ENCODE measurements at places on chromosomes 5 and 9.

GRCh38 chr5:53261245-53261644 is 151.7 kb upstream of the MOCS2 start:
- no peak for DNase-seq

DNA sequence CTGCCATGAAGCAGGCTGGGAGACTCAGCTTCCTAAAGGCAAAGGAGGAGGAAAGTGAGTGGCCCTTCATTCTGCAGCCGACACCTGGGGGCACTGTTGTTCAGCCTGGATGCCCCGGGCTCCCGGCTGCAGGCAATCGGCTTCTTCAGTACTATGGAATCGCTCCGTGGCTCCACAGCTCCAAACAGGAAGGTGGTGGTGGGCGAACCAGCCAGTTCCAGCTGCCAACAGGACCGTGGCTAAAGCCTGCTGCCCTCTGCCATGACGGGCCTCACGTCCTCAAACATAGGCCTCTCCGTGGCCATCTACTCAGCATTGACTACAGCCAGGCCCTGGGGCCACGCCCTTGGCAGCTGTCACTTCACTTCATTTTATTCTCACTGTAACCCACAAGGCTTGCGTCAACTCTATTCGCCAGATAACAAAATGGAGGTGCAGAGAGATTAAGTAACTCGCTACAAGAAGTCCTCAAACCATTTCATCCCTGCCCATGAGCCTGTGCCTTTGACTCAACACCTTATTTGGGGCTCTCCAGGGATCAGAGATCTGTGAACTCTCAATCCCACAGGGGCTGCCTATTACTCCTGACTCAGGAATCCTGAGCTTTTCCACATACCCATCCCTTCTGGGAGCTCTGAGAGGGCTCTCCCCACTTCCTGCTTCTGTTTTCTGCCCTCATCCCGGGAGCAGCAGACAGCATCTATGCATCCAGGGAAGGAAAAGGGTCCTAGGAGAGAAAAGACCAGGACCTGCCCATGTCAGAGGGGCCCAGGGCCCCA is 38.0 kb downstream of the PAX5 start:
- DNase-seq: peak; percentile 33

DNA sequence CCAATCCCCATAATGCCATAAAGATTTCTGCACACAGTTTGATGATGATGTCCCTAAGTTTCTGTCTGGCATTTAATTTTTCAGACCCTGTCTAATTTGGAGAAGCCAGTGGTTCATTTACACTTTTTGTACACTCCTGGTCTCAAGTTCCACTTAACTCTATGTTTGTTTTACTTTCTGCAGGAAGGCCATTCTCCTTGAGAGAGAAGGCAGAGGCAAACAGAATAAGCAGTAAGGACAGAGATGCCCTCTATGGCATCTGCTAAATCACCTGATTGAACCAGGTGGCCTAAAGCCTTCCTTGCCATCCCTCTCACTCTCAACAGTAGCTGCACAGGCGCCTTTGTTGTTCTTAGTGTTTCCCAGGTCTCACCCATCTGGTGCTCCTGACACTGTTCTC is 86.1 kb upstream of the LRRTM2 start:
- DNase-seq: no peak

DNA sequence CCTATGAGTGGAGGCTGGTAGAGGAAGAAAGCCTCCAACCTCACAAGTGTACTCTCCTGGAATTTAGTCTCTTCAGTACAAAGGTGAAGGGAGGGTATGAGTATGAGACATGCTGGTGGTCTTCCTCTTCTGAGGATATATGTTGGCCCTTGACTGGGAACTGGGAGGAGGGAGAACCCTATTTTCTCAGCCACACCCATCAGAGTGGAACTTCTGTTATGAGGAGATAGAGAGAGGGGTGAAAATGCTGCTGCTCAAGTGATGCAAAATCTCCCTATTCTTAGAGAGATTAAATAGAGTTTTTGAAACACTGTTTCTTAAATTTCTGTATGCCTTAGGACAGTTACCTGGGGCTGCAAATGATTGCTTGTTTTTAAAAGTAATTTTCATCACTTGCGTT is 203.4 kb upstream of the PRR16 start:
- DNase-seq: no peak

DNA sequence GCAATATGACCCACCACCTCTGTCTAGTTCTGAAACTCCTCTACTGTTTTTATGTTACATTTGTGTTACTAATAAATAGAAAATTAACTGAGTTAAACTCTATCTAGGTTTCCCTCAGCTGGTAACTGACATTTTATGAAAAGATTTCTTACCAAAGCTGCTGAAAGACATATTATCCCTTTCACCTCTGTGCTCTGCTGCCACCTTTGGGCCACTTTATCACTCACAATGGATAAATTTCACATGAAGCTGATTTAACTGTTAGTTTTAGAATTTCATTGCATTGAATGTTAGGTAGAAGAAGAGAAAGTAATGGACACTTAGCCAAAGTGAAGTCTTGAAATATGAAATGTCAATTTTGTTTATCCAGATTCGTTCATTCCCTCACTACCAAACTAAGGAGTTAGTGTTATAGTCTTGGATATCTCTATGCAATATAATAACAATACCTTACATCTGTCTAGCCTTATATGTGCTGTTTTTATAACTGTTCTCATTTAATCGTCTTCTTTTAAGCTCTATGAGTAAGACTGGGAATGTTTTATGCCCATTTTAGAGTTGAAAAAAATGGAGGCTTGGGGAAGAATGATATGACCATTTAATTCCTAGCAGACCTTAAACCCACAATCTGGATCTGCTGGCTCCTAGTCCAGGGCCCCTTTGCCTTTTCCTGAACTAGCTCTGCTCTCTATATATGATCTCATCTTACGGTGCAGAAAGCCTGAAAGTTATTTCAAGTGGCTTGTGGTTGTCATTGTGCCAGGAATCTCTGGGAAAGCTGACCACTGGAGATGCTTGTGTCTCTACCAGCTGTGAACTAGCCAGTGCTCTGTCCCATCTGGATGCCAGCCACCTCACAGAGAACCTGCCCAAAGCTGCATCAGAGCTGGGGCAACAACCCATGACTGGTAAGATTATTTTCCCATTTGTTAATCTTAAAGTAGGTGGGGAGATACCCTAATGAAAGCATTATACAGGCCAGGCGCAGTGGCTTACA is 97.1 kb downstream of the GOLPH3 start:
- no peak for DNase-seq

DNA sequence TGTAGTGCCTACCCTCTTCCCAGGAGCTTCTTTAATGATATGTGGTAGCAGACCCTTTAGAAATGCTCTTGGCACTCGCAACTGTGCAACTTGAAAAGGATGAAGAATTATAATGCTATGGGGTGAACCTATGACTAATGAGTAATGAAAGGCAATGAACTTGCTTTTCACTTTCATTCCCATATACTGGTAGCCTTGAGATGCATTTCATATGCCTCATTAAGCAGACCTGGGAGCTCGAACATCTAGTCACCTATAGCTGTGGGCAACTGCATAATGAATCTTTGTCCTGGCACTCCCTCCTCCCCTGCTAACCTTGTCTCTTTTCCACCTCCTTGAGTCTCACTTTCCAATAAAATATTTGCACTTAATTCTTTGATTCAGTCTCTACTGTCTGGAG is 605.9 kb upstream of the DAB2 start:
- no peak for DNase-seq

GRCh38 chr9:84207491-84207951 is 133.0 kb downstream of the SLC28A3 start:
- no peak for DNase-seq

GRCh38 chr5:69367697-69368279 is 1.5 kb downstream of the AK6 start:
- DNase-seq: no peak

DNA sequence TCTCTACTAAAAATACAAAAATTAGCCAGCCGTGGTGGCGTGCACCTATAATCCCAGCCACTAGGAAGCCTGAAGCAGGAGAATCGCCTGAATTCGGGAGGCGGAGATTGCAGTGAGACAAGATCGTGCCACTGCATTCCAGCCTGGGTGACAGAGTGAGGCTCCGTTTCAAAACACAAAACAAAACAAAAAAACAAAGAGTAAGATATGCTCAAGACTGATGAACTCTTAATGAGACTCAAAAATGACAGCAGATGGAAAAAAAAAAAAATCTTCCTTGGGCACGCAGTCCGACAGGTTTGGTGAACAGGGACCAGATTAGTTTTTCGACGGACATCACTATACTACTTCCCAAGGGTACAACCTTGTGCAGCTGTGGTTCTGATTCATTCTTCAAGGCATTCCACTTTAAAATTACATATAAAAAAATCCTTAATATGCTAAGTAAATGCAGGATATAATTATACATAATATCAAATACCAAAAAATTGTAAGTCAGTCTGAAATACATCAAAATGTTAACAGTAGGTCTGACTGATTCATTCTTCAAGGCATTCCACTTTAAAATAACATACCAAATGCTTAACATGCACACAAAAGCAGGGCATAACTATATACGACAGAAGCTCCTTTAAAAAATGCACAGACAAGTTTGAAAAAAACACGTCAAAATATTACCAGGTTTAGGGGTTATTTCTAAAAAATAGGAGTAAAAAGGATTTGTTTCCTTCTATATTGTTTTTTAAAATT is 12.3 kb downstream of the PSIP1 start:
- DNase-seq: no peak

- peak; percentile 39 for DNase-seq
These were observed 59.4 kb upstream of the RAPGEF1 start for GRCh38 chr9:131799177-131799823.

- no peak for DNase-seq
These were observed 2.9 kb downstream of the SEMA6A start for GRCh38 chr5:116571568-116572349.

DNA sequence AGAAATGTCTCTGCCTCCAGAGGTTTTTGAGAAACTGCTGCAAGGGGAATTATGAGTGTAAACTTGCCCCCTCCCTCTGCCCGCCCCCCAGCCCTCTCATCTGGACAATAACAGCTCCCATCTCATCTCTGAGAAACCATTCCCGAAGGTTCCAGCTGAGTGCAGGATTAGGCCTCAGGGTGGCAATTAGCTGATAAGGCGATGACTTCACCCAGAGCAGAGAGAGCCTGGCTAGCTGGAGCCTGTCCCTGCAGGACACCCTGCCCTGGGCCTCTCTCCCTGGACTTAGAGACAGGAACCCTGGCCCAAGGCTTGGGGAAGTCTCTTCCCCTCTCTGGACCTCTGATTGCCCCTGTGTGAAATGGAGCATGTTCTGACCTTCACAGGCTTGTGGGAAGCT is 45.7 kb upstream of the HAND1 start:
- DNase-seq: no peak

- DNase-seq: no peak
These were observed 88.0 kb upstream of the FTMT start for GRCh38 chr5:121763665-121764064.

DNA sequence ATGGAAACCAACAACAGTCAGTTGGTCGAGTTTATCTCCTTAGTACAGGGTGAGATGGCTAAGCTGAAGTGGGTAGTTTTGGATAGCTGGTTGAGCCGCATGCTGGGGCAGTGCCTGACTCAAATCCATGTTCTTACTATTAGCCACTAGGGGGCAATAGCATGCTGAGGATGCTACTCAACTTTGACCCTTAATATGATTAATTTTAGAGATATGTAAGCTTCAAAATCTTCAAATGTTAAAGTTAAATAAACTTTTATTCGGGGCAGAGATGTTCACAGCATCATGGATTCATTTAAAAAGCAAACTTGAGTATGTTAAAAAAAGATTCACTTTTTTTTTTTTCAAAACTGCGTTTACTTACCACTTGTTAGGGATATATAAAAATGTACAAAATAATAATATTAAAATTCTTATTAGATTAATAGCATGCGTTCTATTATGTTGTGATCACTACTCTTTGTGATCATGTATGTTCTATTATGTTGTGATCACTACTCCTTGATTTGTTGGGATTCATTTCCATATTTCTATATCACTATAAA is 57.0 kb downstream of the C9orf153 start:
- DNase-seq: peak; percentile 10

DNA sequence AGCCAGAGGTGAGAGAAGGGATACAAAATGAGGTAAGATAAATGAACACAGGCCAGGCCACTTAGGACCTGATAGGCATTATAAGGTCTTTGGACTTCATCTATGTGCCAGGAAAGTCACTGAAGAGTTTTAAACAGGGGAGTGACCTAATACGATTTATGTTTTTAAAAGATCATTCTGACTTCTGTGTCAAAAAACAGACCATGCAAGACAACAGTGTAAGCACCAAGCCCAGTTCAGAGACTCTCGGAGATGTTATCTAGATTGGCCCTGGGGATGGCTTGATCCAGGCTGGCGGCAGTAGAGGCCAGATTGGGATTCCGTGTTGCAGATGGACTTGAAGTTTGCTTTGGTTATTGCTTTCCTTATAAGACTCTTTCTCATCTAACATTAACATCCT is 43.0 kb upstream of the DPYSL3 start:
- DNase-seq: no peak

- DNase-seq: no peak
These were observed 5.6 kb upstream of the PAM start for GRCh38 chr5:102749416-102750030.

DNA sequence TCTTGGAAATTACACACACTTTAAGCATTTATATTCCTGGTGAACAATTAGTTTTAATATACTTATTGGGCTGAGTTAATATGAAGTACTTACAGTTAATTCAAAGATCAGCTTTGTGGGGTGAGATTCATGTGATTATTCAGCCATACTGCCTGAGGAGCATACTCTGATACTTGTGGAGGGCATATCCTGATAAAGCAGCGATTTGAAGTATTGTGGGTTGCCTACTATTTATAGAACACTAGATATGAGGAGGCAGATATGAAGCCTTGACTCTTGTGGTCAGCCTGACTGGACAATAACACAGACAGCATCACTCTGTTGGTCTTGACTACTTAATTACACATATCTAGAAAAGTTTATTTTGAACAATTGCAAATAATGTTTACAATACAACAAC is 27.0 kb upstream of the AGGF1 start:
- DNase-seq: no peak

GRCh38 chr5:74056789-74057164 is 430.8 kb downstream of the ARHGEF28 start:
- DNase-seq: no peak

GRCh38 chr5:160083501-160083900 is 35.7 kb downstream of the PWWP2A start:
- no peak for DNase-seq

GRCh38 chr9:125172031-125172755 is 17.4 kb downstream of the PPP6C start:
- no peak for DNase-seq

DNA sequence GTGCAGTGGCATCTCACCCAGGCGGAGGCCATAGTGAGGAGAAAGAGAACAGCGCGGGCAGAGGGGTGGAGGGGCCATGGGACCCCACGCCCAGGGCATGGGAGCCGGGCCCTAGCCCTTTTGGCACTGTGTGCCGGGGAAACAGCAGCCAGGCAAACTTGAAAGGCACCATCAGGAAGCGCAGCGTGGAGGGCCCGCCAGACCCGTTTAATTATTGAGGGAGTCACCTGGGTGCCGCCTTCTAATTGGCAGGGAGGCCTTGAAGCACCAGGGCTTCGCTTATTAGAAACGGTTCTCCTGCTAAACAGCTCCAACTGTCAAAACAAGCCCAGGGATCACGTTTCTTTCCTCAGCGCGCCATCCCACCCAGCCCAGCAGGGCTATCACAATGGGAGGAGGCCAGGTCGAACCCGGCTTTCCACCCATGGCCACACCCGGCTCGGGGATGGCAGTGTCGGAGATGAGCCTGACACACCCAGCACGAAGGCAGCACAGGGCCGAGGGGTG is 104.6 kb upstream of the SARDH start:
- no peak for DNase-seq

Data from right kidney (tissue), 9 donors.